ENCODE measurements at places on chromosomes 5 and 9. TPM values are rescaled to one million over a fixed set of nuclear protein-coding genes. Genes with fewer than 3 reads are reported as not detected.
A peak's percentile ranks its signal among the peaks of the same experiment; 100 is the strongest.

DOCK8 gene
- 7.2 TPM for total RNA-seq

DNA sequence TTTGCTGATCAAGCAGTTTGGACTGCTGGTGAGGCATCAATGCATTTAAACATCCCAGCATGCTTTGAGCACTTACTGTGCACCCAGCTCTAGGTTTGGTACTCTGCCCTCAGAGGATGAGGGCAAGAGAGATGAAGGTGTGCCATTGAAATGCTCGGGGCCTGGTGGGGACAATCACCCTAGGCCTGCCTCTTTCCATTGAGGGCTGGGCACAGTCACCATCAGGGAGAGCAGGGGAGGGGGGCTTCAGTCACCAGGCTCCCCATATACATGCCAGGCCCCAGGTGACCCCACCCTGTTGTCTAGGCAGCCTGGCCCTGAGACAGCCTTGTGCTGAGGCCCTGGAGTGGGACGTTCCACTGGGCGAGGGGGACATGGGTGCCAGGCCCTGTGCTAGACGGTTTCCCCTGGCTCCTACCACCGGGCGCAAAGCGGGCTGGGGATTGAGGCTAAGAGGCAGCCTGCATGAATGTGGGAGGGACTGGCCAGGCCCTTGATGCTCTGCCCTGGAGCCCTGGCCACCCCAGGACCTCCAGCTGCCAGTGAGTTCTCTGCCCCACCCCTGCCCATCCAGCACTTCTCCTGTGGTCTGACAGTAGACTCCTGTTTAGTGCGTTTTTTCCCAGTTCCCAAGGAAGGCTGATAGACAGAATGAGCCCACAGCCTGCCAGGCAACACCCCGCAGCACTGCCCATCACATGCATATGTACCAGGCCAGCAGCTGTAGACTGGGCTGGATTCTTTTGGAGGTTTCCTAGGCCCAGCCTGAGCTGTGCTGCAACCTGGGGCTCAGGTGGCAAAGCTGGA, 18.9 kb downstream of the TCF7 start:
- H3K27me3 ChIP-seq = no peaks in the 10 kb centered on the region
- H3K4me3 ChIP-seq = no peak overlapping the region
- peak; percentile 50 for DNase-seq

IL9 gene
- not detected for total RNA-seq

DNA sequence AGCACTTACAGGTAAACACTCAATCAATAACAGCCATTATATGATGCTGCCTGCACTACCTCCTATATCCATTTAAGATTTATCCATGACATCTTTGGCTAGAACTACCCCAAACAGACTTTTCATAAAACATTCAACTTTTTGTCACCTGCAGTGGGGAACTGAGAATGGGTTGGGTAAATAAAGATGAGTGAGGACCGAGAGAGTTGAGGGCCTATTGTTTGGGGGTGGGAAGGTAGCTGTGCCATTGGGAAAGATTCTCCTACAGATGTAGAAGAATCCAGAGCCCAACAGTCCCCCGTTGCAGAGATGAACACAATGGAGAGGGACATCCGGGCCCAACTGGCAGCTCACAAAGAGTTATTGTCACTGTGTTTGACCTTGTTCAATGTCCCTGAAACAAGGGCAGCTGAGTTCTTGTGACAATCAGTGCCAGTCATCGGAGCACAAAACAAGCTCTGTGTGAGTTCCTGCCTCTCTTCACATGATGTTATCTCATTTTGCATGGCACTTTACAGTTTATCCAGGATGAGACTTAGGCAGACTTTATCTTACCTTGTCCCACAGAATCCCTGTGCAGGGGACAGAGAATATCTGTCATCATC, 11.5 kb upstream of the SLC31A2 start:
- no peaks in the 10 kb centered on the region for H3K27me3 ChIP-seq
- no peaks in the 10 kb centered on the region for H3K4me1 ChIP-seq
- H3K4me3 ChIP-seq = no peak overlapping the region

RPP25L gene
- 33.2 TPM for total RNA-seq

SHOC1 gene
- not detected for total RNA-seq

CDKN2AIPNL gene
- 20.2 TPM for total RNA-seq

DNA sequence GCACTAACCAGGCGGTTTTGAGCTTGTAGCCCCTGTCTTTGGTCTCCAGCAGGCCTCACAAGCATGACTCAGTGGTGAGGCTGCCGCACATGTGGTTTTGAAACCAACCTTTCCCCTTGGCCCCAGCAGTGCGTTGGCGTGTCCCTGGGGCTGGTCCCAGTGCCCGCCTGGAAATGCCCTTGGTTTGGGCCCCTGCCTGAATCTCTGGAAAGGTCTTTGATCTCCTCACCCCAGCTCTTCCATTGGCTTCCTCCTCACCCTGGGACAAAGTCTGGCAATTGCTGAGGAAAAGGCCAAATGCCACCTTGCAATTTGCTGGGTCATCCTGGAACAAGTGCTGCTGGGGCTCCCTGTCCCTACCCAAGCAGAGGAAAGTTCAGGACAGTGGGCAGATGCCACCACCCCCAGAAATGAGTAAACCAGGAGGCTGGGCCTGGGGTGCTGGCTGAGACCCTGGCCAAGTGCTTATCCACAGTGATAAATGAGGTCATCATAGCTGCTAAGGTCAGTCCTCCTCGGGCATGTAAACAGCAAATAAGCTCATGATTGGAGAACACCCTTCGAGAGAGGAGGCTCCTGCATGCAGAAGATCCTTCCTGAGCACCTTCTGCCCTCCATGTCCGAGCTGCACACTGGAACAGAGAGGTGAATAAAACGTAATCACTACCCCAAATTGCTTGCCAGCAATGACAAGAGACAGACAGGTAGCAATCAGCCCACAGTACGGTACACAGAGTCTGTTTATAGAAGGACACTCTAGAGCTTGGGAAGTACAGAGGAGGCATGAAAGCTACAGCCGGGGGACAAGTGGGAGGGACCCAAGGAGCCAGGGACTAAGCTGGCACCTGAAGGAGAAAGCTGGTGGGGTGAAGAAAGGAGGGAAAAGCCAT, 98.9 kb upstream of the CPEB4 start:
- no peak overlapping the region for H3K4me3 ChIP-seq
- DNase-seq = peak; percentile 41
- H3K4me1 ChIP-seq = no peaks in the 10 kb centered on the region
- no peak overlapping the region for H3K27ac ChIP-seq

GRCh38 chr5:116492016-116492623, 82.5 kb downstream of the SEMA6A start:
- no peak overlapping the region for H3K4me3 ChIP-seq
- DNase-seq = no peak
- no peaks in the 10 kb centered on the region for H3K27me3 ChIP-seq
- H3K4me1 ChIP-seq = no peaks in the 10 kb centered on the region
- H3K27ac ChIP-seq = no peak overlapping the region

DNA sequence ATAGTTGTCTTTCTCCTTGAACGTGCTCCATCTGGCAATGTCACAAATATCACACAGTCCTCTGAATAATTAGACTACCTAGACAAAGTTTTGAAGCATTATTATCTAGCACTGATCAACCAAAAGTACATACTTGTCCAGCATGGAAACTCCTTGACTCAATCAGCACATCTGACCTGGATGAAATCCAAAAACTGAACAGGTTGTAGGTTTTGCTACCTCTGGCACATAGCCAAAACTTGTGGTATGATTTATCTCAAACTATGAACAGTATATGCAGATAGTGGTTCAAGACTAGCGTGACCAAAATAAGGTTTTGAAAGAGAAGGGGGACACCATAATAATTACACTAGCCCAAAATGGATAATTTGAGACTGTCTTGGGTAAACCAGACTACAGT, 158.1 kb downstream of the ARRDC3 start:
- H3K4me3 ChIP-seq = no peak overlapping the region
- H3K36me3 ChIP-seq = no peaks in the 10 kb centered on the region
- H3K4me1 ChIP-seq = peaks cover 10% of the 10 kb centered on the region
- H3K27me3 ChIP-seq = no peaks in the 10 kb centered on the region
- H3K27ac ChIP-seq = no peak overlapping the region

DNA sequence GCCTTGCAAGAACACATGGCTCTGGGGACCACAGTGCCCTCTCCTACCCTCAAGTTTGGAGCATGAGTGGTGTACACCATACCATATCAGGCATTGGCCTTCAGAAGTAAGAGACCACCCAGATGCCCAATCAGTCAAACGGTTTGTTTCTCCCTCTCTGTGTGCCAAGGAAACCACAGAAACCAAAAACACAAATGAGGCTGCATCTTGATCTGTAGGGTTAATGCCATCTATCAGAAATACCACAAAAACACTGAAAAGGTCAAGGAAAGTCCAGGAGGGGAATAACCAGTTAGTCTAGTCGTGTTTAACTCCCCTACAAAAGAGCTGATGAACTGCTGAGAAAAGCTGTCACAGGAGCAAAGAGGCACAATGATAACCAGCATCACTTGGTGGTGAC, 78.4 kb downstream of the INSYN2B start:
- no peak overlapping the region for H3K4me3 ChIP-seq
- H3K4me1 ChIP-seq = no peaks in the 10 kb centered on the region
- H3K27me3 ChIP-seq = no peaks in the 10 kb centered on the region
- H3K36me3 ChIP-seq = no peaks in the 10 kb centered on the region
- H3K27ac ChIP-seq = no peak overlapping the region
- no peak for DNase-seq

ANKS6 gene
- total RNA-seq = 10.7 TPM

DNA sequence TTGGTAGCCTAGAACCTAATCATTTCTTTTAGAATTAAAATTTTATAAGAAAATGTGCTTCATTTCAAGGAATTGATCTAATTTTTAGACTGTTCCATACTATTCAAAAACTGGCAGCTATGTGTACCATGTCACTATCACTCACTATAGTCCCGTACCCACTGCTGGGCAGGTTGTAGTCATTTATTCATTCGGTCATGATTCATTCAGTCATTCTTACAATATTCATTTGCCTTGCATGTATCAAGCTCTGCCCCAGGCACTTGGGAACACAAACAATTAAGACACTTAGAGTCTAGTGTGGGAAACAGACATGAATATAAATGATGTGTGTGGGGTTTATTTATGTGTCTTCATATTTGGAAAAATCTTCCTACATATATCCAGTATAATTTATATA, 26.4 kb downstream of the TDRD7 start:
- H3K27me3 ChIP-seq = no peaks in the 10 kb centered on the region
- H3K27ac ChIP-seq = no peak overlapping the region
- peaks cover 4% of the 10 kb centered on the region for H3K4me1 ChIP-seq
- H3K36me3 ChIP-seq = peaks cover 46% of the 10 kb centered on the region
- H3K4me3 ChIP-seq = no peak overlapping the region

DNA sequence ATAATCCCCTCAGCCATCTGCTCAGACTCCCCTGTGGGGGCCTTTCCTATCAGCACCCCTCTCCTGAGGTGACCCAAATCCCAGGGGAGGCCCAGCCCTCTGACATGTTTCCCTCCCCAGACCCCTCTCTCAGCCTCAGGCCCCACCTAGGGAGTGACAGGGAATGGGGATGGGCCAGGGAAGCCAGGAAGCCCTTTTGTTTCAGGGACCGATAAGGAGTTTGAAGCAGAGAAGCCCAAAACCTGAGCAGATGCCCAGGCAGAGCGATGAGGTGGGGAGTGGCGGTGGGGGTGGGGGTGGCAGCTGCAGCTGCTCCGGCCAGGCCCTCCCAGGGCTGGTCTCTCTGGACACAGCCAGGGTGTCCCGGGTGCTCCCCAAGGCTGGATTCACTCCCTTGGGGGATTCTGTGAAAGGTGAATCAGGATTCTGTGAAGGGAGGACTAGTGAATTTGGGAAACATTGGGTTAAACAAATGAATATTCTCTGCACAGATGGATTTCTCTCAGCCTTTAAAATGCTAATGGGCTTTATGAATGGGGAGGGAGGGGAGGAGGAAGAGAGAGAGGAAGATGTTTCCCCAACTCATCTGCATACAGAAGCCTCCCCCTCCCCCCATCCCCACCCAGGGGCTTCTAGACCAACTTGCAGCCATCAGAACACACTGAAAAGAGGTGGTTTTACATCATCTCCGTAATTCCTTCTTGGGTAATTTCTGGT, 17.4 kb downstream of the AKNA start:
- H3K27me3 ChIP-seq = no peaks in the 10 kb centered on the region
- DNase-seq = peak; percentile 34
- H3K4me3 ChIP-seq = no peak overlapping the region
- no peaks in the 10 kb centered on the region for H3K4me1 ChIP-seq
- no peak overlapping the region for H3K27ac ChIP-seq
- peaks cover 9% of the 10 kb centered on the region for H3K36me3 ChIP-seq

DNA sequence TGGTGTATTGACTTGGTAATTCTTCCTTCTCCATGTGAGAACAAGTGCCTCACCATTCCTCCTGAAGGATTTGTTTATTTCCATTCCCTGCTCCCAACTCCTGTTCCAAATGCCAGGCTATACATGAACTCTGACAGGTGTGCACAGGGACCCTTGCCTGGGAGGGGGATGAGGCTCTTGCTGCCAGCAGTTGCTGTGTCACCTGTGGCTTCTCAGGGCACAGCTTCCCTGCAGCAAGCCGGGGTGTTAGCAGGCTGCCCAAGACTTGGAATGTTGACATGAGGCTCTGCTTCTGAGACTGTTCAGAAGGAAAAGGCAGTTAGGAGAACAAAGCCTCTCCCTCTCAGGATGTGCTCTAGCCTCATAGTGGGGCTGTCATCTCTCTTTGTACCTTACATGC, 131.3 kb downstream of the DOCK2 start:
- no peak overlapping the region for H3K27ac ChIP-seq
- H3K4me3 ChIP-seq = no peak overlapping the region
- H3K36me3 ChIP-seq = no peaks in the 10 kb centered on the region
- DNase-seq = no peak

ERAP2 gene
- 8.6 TPM for total RNA-seq

OR1N1 gene
- total RNA-seq = not detected

SLC34A1 gene
- total RNA-seq = not detected

DNA sequence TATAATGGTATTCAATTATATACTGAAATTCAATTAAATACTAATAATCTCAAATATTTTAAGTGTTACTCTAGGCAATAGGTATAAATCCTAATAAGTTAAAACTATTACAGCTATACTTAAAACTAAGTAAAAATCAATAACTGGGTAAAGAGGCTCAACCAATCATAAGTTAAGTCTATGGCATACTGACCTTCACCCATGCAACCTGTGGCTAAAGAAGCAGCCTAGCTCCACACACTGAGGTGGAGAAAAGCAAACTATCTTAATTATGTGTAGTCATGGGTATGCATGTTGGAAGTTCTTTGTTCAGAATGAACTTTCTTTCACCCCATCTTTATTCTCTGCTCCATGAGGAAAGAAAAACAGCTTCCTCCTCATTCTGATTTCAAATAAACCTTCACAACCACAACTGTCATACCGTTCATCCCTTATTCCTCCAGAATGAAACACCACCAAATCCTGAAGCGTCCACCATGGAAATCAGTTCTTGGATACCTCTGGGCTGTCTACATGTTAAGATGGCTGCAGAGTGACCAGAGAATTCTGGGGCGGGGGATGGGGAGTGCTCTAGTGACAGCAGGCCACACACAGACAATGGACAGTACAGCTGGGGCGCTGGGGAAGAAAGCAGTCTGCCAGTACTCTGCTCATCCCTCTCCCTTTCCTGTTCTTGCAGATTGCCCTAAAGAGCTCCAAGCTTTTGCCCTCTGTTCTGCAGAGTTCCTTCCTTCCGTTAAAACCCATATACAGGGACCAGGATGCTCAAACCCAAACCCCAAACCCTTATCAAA, 62.3 kb downstream of the RIGI start:
- H3K27ac ChIP-seq = no peak overlapping the region
- H3K27me3 ChIP-seq = no peaks in the 10 kb centered on the region
- H3K4me3 ChIP-seq = no peak overlapping the region
- H3K4me1 ChIP-seq = no peaks in the 10 kb centered on the region

GRCh38 chr5:149474198-149474597, 77.0 kb downstream of the CSNK1A1 start:
- H3K27ac ChIP-seq = no peak overlapping the region
- no peak for DNase-seq
- no peak overlapping the region for H3K4me3 ChIP-seq
- no peaks in the 10 kb centered on the region for H3K27me3 ChIP-seq
- no peaks in the 10 kb centered on the region for H3K36me3 ChIP-seq

Data from sigmoid colon (tissue), 7 donors.